ENCODE measurements at places on chromosomes 5 and 9.

GRCh38 chr5:76556511-76557221 lies 66.5 kb downstream of the F2RL2 start:
- DNase-seq: no peak

DNA sequence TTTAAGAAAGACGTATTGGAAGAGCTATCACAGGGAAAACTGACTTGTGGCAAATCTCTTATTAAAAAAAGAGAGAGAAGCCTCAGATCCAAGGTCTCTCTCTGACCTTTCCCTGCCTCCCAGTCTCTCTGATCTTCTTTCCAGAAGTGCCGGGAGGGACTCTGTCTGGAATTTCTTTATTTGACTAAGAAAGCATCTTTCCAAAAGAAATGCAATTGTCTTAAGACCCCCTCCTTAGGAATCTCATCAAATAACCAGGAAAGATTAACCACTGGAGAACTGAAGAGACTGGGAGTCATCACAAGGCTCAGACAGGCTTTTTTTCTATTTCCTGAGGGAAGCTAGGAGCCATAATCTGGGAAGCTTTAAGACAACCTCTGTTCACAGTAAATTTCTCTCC lies 4.6 kb downstream of the C1QTNF3 start:
- DNase-seq: no peak

GRCh38 chr9:117951127-117951526 lies 246.9 kb downstream of the TLR4 start:
- DNase-seq: no peak

DNA sequence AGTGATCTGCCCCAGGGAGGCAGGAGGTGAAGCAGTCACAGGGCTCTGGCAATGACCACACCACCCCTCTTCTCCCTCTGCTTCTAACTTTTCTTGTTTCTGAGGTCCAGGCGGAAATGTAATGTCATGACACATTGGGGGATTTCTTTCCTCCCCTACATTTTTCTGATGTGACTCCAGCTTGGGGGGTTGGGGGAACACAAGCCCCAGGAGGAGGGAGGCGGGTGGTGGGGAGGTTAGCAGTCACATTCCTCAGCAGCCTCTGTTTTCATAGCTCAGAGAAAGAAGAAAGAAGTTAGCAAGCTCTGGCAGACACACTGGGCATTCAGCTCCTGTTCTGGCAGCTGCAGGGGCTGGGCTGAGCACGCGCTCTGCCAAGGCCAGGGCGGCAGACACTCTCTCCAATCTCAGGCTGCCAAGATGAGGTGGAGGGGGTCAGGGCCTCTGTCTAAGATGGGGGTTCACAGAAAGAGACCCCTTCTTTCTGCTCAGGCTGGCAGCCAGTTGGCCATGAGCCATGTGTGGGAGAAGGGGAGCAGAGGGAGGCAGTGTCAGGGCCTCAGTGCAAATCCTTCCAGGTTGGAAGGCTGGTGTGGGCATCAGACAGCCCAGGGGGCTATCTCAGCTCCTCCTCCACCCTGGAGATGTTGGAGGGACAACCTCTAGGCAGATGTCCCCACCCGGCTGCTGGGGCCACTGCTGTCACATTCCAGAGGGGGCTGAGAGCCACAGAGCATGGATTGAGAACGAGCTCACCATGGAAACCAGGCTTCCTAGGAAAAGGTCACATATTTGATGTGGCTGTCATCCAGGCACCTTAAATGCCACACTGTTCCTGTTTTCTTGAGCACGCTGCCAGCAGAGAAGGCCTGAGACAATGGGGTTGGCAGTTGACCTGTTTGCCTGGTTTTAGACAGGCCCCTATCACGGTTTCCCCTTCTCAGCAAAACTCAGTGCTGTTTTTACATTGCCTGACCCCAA lies 20.1 kb upstream of the PFDN1 start:
- DNase-seq: no peak

DNA sequence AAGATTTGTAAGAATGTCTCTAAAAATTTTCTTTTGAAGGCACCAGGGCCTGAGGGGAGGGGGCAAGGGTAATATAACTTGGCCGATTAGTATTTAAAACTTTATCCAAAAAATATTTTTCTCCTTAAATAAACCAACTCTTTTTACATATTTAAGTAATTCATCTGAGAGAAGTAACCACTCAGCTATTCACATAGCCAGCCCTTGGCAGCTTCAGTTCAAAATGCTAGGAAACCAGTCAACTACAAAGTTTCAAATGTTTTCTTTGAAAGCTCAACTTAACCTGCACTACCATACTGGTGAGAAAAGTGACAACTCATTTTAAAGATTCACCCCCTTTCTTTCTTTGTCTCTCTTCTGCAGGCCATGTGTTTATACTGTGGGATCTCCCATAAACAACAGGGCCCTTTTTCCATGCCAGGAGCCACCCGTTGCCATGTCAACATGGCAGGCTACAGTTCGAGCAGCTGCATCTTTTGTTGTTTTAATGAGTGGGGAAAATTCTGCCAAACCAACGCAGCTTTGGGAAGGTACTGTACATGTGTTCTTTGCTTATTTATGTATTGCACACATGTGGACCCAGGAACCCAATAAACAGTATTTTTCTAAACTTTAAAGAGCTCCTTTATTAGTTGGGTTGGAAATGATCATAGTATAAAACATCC lies 46.3 kb downstream of the AOPEP start:
- no peak for DNase-seq

GRCh38 chr5:165837286-165837685 lies 2331.9 kb downstream of the MAT2B start:
- no peak for DNase-seq

- DNase-seq: peak; percentile 11
Measured at GRCh38 chr9:18976709-18977531, 56.1 kb downstream of the SAXO1 start.

DNA sequence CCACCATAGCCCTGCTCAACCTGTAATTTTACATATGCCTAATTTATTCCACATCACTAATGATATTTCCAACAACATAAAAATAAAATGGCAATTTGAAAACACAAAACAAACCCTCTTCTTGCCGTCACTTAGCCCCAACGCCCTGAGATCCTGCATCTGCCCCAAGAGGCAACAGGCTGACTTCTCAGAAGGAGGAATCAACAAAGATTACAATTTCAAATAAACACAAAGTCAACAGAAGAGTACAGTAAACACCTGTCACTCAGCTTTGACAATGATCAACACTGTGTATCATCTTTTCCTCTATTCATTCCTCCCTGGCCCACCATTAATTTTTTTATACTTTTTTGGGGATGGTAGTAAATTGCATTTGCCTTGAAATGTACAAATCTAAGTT lies 19.8 kb downstream of the EPB41L4B start:
- DNase-seq: no peak

- DNase-seq: no peak
Measured at GRCh38 chr9:94867842-94868312, 141.4 kb downstream of the AOPEP start.

- DNase-seq: no peak
Measured at GRCh38 chr5:130724658-130725057, 440.4 kb downstream of the HINT1 start.

DNA sequence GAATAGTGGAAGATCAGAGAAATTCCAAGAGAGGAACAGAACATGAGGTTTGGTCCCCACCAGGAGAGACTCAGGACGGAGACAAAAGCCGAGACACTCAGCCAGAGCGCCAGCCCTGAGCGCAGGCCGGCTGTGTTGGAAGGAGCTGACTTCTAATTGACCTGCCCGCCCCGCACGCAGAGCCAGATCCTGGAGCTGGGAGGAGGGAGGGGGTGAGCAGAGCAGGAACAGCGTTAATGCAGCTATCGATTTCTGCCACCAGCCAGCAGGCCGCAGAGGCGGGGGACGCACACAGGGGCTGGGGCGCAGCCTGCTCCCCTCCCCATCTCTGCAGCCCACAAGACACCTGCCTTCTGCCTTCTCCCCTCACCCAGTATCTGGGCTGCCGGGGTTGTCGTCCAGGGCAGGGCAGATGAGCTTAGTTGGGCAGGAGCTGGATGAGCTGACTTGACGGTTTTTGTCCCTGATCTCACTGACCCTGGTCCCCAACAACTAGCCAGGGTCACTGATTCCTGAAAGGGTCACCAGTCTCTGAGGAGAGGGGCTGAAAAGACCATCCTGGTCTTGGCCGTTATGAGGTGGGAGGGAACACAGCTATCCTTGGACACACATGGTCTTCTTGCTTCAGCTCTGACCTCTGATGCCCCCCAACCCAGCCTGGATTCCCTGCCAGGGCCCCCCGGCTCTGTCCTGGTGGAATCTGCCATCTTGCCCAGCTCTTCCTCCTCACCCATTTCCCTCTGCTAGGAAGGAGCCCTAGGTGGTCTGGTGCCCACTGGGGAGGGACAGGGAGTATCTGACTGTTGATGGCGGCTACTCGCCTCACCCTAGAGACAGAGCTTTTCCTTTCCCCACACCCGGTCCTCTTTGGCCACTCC lies 29.8 kb downstream of the CXXC5 start:
- DNase-seq: no peak

GRCh38 chr9:89942643-89943042 lies 337.8 kb downstream of the GADD45G start:
- DNase-seq: no peak

DNA sequence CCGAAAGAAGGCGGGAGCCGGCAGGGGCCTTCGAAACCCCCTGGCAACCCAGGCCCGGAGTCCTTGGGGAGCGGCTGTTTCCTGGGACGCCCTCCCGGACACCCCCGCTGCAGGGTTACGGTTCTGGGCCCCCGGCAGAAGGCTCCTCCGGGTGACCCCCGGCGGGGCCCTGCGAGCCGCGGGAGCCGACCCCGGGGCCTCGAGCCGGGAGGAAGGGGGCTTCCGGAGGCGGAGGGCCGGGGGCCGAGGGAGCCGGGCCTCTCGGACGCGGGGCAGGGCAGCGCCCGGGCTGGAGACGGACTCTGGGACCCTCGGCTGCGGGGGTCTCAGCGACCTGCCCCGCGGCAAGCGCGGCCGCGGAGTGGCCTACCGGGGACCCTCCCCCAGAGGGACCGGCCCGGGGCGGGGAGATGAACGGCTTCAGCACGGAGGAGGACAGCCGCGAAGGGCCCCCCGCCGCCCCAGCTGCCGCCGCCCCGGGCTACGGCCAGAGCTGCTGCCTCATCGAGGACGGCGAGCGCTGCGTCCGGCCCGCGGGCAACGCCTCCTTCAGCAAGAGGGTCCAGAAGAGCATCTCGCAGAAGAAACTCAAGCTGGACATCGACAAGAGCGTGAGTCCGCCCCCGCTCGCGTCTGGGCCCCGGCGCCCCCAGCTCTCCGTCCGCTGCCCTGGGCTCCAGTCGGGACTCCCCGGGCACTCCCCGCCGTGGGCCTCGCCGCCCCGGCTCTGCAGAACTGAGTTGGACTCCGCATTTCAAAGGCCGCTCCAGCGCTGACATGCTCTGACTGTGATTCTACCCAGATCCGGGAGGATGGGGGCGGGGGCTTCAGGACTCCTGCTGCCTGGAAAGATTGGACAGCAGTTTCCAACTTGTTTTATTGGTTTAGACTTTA lies 645 bp downstream of the SAP30L start:
- DNase-seq: no peak

DNA sequence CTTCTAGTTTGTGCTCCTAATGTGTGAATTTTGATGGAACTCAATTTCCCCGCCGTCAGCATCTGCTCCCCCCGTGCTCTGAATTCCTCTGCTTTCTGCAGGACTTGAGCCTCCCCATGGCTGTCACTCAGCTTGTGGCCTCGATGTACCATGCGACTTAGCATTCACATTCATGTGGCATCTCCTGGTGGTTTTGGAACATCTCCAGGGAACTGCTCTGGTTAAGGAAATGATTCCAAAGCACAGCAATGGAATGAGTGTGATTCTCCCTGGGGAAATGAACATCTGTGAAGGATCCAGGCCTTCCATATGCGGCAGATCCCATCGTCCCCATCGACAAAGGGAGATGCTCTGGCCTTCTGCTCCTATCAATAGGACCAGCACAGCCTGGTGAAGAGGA lies 119.0 kb downstream of the ENTREP1 start:
- no peak for DNase-seq

DNA sequence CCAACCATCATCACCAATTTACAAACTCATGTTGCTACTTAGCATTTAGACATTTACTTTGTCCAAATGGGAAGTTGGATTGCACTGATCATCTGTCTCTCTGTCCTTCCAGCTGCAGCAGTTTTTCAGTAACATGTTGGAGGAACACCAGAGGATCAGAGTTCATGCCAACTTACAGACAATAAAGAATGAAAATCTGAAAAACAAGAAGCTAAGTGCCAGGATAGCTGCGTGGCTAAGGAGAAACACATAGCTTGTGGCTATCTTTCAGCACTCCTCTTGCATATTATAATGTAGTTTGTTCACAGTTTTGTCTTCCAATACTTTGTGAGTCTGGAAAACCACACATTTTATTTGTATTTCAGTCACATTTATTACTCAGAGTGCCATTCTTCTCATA lies 6.4 kb upstream of the ARL14EPL start:
- DNase-seq: no peak

DNA sequence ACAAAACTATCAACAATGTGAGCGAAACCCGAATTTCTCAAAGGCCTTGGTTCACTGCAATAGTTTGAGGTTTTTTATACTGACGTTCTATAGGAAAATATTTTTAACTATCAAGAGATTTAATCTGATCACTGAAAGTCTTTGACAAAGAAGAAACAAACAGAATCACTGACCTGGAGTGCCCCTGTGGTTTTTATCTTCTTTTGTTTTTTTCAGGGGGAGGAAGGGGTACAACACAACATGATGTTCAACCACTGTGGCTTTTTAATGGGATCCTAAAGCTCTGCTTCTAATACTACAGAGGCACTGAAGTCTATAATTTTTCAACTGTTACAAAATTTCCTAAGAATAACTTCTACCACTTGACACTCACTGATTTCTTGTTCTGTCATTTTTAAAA lies 185.9 kb downstream of the AP3B1 start:
- no peak for DNase-seq

Measured in NCI-H187 treated with DMSO at 0.1 percent for 48 hours (cell line).